Central memory CD4-positive, alpha-beta T cell (primary cell): ENCODE measurements at places on chromosomes 7 and 10.

- no peak for DNase-seq
These were observed 340.8 kb downstream of the PHTF2 start for GRCh38 chr7:78139335-78139734.

DNA sequence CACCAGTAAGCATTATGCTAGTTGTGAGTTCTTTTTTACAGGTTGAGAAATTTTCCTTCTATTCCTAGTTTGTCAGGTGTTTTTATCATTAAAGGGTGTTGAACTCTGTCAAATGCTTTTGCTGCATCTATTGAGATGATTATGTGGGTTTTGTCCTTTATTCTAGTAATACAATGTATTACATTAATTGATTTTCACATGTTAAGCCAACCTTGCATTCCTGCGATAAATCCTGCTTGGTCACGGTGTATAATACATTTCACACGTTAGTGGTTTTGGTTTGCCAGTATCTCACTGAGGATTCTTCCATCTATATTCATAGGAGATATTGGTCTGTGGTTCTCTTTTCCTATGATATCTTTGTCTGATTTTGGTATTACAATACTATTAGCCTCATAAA lies 136.0 kb downstream of the UBE2H start:
- no peak for DNase-seq

- peak; percentile 86 for DNase-seq
These were observed at the start of gene KIF5B for GRCh38 chr10:32056136-32057035. TSS of gene KIF5B (minus strand) at chr10:32056425. CDS start at chr10:32055973, 452 bp downstream.

DNA sequence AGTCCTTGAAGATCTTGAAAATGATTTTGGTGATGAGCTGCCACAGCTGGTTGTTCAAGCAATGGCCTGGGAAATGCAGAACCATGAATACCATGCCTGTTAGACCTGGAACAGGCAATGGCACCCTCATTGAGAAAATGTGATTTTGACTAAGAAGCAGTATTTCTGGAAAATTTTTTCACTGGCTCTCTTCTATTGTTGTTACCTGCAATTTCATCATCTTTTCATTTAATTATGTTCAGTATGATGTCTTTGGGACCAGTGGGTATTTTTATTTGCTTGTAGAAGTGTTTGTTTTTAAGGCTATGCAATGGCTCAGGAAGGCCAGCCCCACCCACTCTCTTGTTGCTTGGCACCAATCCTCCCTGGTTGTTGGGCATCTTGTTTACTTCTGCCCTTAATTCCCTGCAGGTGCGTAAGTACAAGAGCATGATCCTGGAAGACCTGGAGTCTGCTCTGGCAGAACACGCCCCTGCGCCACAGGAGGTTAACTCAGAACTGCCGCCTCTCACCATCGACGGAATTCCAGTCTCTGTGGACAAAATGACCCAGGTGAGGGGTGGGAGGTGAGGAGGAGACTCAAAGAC lies 78.6 kb downstream of the NRF1 start:
- no peak for DNase-seq

DNA sequence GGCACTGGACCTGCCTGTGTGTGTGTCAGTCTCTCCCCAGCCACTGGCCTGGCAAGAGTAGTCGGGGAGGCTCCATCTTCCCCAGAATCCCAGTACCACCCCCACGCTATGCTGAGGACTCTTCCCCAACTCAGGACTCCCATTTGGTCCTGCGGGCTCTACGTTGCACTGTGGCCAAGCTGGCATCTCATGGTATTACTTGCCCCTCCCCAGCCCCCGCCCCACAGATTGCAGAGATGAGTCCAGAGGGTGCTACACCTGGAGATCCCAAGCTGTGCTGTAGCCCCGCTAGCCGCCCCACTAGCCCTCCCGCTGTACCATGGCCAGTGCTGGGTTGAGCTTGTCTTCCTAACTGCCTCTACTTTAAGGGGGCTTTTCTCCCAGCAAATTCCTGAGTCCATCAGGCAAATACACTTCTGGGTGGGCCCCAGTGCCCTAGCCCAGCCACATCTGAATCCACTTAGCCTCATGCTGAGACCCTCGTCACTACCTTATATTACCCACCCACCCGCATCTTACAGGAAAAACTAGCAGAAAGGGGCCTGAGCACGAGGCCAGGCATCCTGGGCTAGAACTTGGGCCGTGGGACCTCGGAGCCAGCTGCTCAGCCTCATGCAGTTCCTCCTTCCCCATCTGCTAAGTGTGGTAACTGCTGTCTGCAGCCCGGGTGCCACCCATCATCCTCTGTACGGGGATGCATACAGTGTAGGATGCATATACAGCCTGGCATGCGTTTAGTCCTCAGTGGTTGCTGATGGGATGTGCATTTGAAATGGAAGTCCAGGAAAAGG lies 65.8 kb upstream of the CACUL1 start:
- DNase-seq: no peak

DNA sequence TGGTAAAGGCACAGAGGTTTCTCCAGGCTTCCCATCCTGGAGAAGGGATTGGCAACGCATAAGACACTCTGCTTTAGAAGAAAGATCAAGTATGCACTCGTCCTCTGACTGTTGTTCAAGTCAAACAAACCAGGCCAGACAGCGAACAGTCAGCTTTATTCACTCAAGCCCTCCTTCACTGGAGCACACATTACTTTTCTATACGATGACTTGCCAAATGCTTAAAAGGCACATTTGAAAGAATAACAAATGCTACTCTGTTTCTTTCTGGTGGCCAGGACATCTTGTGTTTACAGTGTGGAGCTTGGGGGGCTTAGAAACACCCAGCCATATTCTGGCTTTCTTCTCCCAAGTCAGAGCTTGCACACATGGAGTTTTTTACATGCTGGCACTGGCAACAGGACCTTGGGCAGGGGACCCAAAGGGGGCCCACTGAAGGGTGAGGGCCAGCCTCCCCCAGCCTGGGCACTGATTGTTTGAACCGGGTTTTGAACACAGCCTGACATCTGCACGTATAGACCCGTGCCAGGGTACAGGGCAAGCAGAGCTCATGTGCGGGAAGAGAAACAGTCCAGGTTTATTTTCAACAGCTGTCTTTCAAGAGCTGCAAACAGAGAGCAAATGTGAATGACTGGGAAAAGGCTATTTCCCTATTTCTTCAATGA lies 33.3 kb upstream of the FGFR2 start:
- DNase-seq: no peak
